Stimulated activated CD4-positive, alpha-beta T cell treated with anti-CD3 and anti-CD28 coated beads, Interleukin-4, amount 100 ng/mL, for 4 hours (primary cell): ENCODE measurements at places on chromosomes 11 and 22.
A peak's percentile ranks its signal among the peaks of the same experiment; 100 is the strongest.

GRCh38 chr11:2649400-2649799 is 50.4 kb downstream of the KCNQ1OT1 start:
- DNase-seq, result no peak

DNA sequence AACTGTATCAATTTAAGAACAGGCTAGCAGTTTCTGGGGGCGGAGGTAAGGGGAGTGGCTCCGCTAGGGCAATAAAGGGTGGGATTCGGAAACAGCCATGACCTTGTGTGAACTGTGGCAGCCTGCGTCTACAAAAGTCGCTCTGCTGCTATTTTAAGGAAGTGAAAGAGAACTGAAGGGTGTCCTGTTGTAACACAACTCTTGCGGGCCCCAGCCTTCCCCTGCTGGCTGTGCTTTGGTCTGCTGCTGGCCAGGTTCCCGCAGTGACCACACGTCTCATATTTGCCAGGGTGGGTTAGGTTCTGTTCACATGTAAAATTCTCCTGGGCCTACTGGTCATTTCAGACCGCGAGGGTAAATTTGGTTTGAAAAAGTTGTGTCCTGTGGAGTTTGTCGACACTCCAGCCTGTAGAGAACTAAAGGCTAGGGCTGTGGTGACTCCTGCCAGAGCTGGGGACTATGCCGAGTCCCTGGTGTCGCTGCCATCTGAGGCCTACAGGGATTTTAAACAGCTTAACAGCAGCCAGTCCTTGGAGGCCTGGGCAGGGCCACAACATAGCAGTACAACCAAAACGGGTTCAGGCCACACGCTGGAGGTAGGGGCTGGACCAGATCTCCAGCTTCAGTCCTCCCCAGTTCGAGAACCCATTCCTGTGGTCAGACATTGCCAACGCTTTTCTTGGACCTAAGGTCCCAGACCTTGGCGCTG is 1.1 kb upstream of the PPFIBP2 start:
- DNase-seq, result no peak

- DNase-seq, result no peak
Observed at GRCh38 chr11:91650802-91651201, 573.8 kb upstream of the FAT3 start.

GRCh38 chr22:27247701-27248434 is 553.7 kb downstream of the MN1 start:
- no peak for DNase-seq

DNA sequence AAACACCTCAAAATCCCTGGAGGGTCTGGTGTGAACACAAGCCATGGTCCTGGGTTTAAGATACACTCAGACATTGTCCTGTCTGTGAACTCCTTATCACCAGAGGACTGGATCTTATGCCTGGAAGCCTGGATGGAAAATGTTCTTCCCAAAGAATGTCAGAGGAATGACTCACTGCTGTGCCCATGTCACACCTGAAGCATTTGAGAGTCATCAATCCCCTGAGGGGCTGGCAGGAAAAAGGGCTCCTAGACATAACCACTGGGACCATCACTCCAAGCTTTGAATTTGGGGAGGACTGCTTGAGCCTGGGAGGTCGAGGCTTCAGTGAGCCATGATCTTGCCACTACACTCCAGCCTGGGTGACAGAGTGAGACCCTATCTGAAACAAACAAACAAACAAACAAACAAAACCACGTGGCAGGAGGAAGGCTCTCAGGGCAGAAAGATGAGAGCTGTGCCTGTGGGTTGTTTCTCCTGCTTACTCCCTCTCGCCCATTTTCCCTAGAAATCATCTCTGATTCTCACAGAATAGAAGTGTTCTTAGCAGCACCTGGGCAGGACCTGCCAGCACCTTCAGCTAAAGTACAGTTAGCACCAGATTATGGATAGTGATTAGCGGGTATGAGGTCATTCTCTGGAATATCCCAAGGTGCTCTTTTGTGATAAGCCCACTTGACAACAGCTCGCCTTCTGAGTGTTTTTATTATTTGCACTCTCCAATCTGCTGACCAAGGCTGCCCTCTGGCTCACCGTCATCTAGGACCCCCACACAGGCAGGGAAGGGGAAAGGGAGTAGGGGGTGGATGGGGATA is 11.9 kb upstream of the PRG2 start:
- no peak for DNase-seq

GRCh38 chr22:44777364-44777755 is 25.0 kb downstream of the ARHGAP8 start:
- no peak for DNase-seq

- no peak for DNase-seq
Observed at GRCh38 chr11:2221024-2221423, 49.4 kb downstream of the ASCL2 start.

DNA sequence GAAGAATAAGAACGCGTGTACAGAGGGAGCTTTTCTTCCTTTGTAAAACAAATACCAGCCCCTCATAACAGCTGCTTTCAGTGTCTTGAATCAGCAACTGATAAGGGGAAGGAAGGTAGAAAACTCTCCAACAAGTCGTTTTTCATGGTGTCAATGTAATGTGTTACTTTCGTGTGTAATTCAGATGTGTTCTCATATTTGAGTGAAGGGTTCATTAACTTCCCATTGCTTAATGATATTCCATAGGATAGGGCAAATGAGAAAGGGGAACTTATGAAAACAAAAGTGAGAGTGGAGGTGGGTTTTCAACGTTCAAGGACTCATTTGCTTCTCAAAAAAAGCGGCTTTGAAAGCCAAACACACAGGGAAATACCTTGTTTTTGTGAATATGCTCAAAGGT is 452.1 kb downstream of the NTM start:
- DNase-seq, result no peak

DNA sequence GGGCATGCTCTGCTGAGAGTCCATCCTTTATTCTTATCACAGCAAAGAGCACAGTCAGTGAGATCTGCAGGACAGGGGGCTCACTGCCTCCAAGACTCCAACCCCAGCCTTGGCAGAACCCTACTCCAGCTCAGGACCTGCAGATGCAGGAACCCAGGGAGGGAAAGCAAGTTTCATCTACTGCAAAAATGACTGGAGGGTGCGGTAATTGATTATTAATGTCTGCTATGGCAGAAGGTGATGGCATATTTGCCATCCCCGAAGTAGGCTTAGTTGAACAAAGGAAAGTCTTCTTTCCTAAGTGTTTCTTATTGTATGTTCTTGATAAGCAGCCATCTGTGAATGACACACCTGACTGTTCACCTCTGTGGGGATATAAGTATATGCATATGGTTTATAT is 9.2 kb downstream of the SCUBE1 start:
- no peak for DNase-seq

GRCh38 chr11:11533751-11534150 is 88.1 kb downstream of the GALNT18 start:
- no peak for DNase-seq

GRCh38 chr11:120909676-120910416 is 114.1 kb upstream of the TBCEL start:
- DNase-seq, result no peak

- DNase-seq, result no peak
Observed at GRCh38 chr11:87198266-87198881, 160.6 kb downstream of the TMEM135 start.

DNA sequence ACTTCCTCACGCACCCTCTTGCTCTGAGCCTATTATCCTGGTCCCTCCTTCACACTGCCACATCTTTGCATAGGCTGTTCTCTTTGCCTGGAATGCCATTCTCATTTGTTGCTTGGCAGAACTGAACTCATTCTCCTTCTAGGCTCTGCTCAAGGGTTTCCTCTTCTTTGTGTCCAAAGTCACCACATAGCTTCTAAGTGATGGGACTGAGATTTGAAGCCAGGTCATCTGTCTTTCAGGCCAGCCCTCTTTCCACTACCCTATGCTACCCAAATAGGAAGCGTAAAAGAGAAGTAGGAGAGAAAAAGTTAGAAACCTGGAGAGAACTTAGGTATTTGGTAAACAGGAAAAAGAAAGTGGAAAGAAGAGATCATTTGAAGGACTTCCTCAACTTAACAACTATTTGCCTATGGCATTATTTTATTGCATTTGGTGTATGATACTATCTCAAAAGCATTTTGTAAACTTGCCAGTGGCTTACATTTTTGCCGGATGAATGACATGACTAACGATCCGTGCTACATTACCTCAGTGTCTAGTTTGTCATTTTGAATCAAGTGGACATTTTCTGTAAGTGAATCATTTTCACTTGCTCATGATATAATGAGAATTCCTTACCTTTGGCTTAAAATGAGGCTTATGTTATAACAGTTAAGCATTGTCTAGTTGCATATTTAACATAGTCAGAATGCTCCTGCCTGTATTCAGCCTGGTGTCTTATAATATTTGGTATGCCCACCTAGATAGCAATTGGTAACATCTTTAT is 18.5 kb downstream of the NF2 start:
- no peak for DNase-seq

DNA sequence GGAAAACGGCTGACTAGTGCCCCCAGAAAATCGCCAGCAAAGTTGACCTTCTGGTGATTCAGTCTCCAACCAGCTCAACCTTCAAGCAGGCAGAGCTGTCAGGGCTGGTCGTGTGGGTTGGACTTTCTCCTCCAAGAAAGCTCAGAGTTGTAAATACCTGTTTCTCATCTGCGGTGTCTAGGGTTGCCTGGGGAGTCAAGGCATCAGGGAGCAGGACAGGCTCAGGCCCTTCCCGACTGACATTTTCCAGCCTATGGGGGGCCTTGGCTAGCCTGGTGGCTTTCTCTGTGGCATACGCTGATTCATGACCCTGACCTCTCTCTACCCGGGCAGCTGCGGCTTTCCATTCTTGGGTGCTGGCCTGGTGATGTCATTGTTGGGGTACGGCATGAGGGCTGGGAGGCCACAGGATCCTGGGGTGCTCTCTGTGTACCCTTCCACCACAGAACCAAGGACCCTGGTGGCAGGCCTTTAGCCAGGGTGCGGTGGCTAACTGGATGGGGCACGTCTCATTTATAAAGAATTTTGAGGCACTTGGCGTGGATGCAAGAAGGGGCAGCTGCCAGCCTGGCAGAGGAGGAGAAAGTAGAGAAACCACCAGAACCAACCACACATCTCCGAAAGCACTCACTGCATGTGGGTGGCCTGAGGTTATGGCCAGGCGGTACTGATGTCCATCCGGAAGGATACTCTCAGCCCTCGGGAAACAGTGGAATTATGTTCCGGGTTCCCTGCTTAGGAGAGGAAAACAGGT is 64.9 kb downstream of the BCR start:
- DNase-seq, result no peak

GRCh38 chr11:63490551-63491239 is at the start of gene PLAAT5:
PLAAT5 (minus strand) TSS chr11:63491167; CDS start chr11:63491034, 133 bp downstream.
- DNase-seq, result peak; percentile 14

GRCh38 chr11:114326151-114326550 is 30.0 kb downstream of the NNMT start:
- DNase-seq, result no peak

DNA sequence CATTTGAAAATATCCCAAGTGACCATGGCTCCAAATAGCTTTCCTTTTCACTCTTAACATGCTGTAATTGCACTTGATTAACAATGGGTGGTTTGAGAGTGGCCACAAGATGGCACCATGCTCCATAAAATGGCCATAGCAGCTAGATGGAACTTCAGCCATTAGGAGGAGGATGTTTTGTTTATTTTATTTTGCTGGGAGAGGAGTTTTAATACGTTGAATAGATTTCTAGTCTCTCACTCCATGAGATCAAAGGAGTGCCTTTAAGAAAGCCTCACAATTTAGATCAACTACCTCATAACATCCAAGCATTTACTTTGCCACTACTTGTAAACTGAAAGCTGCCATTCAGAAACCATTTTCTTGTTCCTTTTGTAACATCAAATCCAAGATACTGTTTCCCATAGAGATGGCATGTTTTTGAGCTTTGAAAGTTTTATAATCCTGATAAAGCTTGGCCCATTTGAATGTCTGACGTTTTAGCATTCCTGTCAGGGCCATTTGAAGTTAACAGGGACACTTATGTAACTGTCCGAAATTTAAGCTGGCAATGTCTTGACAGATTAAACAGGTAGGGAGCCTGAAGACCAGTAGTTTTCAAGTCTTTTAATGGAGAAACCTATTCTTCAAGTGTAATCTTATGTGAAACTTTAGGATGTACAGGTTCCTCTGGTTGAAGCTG is 4.7 kb downstream of the FEN1 start:
- peak; percentile 52 for DNase-seq

GRCh38 chr11:69531717-69532088 is 50.2 kb downstream of the LINC01488 start:
- no peak for DNase-seq

DNA sequence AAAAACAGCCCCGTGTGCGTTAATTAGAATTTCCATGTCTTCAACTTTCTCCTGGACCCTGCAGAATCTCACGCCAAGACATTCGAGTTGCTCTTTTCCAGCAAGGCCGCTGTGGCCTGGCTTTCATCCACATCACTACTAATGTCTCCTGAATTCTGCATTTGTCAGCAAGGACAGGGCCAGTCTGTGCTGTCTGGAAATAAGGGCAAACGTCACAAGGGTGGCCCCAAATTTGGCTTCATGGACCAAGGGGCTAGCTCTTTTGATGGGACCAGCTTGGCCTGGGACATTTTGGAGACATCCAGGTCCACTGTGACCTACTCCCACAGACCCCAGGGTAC is 33.4 kb downstream of the KCNQ1OT1 start:
- DNase-seq, result no peak

DNA sequence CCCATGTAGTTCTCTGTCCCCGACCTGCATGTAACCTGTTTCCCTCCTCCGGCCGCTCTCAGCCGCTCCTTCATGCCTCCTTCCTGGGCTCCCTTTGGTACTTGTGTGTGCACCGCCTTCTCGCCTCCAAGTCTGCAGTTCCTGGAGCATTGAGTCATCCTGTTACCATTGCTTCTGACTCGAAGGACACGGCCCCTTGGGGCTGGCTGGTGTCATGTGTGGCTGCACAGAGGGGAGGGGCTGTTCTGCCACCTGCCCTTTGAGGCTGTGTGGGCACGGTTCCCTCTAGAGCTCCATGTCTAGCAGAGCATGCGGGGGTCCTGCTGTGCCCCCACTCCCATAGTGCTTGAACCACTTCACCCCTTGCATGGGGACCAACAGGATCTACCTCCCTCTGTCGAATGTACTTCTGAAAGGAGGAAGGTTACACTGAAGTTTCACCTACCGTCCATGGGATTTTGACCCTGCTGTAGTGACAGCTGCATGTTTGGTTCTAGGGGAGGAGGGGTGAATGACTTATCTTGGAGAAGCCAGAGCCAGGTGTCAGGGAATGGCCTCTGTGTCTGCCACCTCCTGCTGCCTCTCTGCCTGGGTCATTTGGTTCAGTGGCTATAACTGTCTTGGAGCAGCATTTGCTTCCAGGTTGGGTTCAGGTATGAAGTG is 39.6 kb downstream of the BCR start:
- DNase-seq, result peak; percentile 53

DNA sequence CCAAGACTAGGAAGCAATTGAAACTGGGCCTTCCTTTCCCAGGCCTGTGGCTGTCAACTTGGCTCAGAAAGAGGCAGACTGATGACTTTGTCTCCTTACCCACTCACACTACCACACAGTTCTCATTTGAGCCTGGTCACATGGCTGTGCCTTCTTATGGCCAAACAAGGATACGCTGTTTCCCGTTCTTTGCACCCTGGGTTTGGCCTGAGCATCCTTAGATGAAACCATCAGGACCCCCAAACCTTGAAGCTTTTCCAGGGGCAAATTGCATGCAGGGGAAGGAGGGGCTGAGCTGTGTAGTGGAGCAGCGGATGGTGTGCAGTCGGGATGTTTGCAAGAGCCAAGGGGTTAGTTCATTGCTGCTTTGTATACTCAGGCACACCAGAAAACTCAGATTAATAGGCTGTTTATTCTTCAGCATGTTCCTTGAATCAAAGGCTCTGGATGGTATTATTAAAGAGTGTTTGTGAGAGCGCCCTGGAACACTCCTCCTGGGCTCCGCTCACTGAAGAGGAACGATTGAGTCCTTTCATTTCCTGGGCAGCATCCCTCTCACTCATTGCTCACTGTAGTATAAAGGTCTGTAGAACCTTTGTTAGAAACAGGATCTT is 69.8 kb downstream of the ARFGAP2 start:
- no peak for DNase-seq

GRCh38 chr11:124415356-124415923 is 9.2 kb downstream of the OR8B4 start:
- DNase-seq, result no peak
